ENCODE measurements at places on chromosomes 5 and 9.

GRCh38 chr9:109258481-109259302 lies 62.2 kb downstream of the EPB41L4B start:
- DNase-seq = no peak

DNA sequence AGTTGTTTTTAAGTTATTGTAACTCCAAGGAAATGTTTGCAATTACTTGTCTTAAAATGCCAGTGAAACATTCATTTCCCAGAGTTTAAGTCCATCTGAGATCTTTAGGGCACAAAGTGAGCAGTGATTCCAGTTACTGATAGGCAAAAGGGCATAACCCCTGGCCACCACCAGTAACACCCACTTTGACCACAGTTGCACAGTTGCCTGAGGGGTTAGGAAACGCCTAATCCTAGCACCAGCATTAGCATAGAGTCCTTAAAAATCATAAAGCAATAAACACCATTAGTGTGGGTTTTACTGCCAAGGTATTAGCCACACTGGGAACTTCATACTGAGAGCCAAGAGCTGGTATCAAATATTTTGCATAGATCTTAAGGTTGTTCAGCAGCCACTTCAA lies 143.9 kb downstream of the SNCAIP start:
- DNase-seq = no peak

DNA sequence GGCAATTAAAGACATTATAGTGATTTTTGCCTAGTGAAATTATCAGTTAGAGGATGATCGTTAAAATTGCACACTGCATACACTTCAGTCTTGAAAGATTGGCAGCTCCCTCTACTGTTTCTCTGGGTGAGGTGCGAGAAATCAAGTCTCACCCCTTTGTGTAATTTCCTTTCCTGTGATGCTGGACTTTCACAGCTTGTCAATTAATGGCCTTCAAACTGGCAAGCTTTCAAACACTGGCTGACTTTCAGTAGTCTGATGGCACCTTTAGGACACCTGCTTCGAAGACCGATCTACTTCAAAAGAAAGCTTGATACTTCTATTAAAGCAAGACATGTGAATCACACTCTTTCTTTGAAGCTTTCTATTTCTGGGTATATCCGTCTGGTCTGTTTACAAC lies 706.7 kb upstream of the PTPRD start:
- DNase-seq = peak; percentile 16

DNA sequence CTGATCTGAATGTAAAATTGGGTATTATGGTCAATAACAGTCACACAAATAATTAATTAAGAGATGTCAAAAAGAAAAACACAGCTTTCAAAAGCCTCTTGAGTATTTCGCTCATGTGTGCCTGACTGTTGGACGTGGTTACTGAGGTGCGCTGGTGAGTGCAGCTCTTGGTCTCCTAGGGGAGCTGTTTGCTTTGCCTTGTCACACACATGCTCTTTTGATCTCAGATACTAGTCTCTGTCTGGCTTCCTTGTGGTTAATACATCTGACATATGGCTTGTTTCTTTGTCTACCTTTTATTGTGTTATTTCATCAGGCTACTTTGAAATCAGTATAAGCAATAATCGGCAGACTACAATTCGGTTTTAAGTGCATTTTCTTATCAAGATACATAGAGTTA lies 51.5 kb downstream of the PCSK1 start:
- DNase-seq = no peak

Data from iris pigment epithelial cell (primary cell).